ENCODE measurements at places on chromosomes 7 and 10.

DNA sequence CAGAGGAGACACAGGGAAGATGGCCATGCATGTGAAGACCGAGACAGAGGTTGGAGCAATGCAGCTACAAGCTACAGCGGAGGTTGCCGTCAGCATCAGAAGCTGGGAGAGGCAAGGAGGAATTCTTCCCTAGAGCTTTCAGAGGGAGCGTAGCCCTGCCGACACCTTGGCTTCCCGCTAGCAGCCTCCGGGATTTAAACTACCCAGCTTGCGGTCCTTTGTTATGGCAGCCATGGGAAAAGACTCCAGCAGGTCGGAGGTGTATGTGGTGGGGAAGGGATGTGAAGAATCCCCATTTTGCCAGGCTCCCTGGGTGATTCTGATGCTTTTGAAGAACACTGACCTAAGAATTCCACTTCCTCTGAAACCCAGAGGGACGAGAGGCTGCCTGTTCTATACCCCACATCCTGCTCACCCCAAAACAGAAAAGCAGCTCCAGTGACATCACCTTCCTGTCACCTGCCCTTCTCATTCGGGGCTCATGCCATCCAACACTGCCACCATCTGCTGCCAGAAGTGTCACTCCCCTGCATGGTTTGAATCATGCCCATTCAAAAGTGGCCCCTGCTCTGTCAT, 3.3 kb upstream of the SEPHS1 start:
- DNase-seq = no peak

DNA sequence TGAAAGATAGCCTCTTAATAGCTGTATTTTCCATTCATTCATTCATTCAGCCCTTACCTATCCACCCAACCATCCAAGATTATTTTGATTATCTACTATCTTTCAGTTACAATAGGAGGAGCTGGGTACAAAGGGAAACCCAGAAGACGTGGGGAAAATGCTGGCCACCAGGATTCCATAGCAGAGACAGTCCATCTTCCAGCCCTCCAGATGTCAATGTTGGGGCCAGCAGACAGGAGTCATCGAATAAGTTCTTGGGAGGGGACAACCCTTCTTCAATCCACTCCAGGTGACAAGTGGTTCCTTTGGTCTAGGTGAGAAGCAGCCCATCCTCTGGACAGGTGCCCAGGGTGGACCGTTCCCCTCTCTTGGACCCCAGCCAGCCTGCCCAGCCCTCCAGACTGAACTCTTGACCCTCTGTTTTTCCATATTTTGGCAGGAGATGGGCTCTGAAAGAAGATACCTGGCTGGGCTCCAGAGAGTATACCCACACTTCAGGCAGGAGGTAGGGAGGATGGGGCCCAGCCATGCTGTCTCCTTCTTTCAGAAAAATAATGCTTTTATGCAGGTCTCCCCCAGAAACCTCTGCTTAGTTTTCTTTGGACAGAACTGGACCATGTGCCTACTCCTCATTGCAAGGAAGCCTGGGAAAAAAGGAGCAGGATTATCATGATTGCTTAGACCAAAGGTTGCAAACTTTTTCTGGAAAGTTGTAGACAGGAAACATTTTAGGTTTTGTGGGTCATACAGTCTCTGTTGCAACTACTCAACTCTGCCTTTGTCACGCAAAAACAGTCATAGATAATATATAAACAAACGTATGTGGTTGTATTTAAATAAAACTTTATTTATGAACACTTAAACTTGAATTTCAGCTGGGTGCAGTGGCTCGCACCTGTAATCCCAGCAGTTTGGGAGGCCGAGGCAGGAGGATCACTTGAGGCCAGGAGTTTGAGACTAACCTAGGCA, 95.5 kb upstream of the SMNDC1 start:
- DNase-seq = no peak

GRCh38 chr10:43825421-43825820, 176.7 kb upstream of the ZNF32 start:
- DNase-seq = no peak

DNA sequence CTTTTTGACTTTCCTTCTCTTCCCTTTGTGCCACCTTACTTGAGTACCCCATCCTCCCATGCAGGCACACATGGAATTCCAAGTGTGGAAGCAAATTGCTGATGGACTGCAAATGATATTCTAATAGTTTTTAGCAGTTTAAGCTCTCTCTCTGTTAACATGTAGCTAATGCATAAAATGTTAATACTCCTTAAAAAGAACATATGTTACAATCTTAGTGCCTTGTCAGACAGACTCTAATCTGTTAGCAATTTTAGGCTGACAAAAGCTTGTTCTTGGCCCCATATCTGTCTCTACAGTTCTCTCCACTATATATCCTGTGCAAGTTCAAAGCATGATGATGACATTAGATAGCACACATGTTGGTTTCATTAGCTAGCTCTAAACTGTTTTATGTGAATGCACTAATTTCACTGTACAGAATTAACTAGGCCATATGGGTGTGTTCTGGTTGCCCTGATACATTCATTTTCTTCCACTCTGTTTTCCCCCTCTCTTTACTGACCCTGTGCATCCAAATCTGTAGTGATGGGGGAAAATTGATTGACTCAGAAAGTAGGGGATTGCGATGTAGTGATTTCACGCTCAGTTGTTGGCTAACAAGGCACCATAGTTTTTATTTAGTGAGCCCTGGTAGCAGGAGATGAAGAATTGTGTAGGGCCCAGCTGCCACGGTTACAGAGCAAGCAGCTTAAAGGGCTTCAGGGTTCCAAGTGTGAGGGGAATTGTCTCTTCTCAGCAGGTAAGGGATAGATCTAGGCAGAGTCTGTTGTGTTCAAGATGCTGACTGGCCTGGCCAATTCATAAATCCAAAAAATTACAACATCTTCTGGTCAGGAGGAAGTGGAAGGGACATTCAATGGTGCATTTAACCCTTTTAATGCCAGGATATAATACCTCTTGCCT, 114.6 kb upstream of the FZD1 start:
- DNase-seq = no peak

DNA sequence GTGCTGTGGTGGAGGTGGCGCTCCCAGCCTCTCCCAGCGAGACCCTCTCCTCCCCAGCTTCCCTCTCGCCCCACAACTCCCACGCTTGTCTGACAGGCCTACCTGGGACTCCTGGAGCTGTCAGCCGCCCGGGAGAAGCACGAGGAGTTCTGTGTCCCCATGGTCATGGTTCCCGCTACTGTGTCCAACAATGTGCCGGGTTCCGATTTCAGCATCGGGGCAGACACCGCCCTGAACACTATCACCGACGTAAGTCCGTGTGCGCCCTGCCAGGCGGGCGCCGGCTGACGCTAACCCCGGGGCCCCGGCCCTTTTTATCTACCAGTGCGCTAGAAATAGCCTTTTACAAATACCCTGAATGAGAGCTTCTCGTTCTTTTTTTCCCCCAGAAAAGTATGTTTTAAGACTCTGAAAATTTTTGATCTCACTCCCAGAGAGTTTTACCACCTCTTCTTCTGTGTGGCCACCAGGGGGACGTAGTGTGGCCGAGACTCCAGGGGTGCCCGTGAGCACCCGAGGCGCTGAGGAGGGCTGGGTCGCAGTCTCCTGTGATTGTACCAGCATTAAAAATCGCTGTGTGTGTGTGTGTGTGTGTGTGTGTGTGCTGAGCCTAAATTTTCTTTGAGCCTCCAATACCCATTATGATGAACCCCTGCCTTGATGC, 52.6 kb downstream of the PFKP start:
- DNase-seq = no peak

- no peak for DNase-seq
Measured at GRCh38 chr10:85891472-85891871, 475.1 kb downstream of the GRID1 start.

GRCh38 chr10:51244309-51244708, 170.0 kb downstream of the PRKG1 start:
- DNase-seq = no peak

DNA sequence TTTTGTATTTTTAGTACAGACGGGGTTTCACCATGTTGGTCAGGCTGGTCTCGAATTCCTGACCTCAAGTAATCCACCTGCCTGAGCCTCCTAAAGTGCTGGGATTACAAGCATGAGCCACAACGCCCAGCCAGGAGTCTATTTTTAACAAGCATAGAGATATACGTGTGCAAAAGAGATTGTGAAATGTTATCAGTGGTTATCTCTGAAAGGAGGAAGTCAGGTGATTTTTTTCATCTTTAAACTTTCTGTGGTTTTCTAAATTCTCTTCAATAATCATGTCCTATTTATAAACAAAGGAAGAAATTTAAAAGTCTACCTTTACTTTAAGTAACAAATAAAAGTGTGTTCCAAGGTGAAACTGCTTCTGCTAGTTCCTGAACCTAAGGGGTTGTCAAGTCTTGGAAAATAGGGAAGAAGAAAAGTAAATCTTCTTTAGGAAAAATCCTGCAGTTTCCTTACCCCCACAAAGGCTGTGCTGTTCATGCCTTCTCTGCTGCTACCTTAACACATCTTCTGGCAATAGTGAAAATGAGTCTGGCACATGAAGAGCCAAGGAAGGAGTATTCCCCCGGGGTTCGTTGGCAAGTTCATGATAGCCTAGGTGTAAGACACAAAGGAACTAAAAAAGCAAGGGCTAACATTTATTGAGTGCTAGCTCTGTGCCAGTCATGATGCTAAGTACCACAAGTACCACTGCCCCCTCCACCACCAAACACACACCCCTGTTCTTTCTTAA, 51.1 kb downstream of the CYP26A1 start:
- no peak for DNase-seq

GRCh38 chr7:42952328-42952727, 20.2 kb downstream of the MRPL32 start:
- DNase-seq = no peak

DNA sequence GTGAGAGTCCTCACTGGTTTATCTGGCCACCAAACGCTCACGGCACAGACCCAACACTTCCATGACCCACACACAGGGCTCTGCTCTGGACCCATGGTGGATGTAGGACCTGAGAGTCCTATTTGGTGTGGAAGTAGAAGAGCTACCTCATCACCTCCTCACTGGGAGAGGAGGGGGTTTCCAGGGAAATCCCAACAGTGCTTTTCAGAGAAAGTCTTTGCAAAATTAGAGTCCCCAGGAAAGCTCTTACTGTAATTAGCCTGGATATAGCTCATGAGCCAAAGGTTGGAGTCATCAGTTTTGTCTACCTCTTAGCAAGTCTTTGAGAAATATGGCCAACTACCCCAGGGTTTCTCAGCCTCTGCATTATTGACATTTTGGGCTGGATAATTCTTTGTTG, 34.7 kb upstream of the TARP start:
- no peak for DNase-seq

DNA sequence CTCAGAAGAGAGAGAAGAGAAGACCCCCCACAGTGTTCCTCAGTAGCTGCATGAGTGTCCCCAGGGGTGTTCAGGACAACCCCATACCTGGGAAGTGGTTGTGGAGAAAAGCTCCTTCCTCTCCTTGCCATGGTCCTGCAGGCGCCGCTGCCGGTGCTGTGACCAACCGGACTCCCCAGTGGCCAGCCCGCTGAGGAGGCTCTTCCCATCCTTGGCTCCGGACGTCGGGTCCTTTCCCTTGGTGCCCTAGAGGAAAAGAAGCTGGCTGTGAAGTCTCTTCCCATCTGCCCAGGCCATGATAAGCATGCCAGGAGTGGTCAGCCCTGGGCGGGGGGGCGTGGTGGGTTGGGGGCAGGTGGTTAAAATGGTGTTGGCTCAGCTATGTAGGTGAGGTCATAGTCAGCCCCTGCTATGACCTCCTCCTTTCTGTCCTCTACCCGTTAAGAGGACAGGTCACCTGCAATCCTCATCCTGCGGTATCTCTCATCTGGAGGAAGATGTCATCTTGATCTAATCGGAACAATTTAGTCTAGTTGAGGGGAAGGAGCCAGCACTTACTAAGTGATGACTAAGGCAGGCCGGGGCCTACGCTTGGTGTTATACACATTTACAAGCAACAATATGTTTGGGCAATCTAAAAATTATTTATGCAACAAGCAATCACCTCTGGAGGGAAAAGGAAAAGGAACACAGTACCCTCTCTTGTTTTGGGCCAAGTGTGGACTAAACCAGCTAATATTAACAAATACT, 13.2 kb downstream of the WDR91 start:
- DNase-seq = no peak

DNA sequence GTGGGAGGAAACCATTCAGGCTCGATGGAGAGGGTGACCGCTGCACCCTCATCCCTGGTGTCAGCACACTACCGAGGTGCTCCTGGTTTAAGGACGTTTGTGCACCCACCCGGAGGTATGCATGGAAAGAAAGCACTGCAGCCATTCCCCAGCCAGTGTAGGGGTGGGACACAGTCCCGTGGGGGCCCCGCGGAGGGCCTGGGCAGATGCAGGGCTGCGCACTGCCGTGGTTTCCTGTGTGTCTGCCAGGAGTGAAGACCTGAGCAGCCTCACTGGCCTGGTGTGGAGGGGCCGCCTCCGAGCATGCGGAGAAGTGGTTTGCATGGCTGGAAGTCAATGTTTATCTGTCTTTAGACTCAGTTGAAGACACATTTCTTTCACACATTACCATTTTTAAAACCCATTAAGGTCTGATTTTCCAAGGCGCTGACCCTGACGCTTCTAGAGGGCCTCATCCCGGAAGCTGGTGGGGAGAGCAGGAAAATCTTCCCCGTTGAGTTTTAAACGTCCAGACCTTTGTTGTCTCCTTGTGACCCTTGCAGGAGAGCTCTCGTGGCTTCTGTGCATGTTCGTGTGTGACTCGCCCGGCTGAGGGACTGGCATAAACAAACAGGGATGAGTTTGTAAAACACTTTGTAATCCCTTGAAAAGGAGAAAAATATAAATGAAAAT, 188.1 kb downstream of the MGMT start:
- no peak for DNase-seq

DNA sequence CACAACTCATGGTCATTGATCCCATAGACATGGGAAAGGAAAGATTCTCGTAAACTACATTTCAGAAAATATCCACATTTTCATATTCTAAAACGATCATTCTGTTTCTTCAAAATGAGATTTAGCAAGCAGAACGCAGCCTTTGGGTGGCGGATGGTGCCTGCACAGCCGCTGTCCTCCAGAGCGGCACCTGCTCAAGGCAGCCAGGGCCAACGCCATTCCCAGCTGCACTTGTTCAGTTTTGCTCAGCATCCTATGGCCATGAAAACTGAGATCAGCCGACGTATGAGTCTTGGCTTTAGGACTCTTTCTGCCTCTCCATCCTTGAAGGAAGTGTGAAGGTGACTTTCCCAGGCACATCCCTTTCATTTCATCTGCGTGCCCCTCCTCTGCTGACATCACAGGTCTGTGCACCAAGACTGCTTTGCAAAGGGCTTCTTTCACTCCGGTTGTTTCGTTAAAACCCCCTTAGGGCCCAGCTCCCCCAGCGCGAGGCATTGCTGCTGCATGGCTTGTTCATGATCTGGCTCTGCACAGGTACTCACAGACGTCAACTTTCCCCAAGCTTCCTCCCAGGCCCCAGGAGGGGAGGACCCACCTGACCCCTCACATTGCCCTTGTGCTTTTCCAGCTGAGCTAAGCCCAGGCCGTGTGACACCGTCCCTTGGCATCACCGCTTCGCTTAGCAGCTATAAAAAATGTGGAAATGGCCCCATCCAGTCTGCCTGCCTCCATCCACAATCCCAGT, 37.2 kb downstream of the TCERG1L start:
- no peak for DNase-seq

GRCh38 chr7:16646472-16647072, 591 bp downstream of the BZW2 start:
- no peak for DNase-seq
